Thoracic aorta (tissue), 2 donors: ENCODE measurements at places on chromosomes 13 and 19.

DNA sequence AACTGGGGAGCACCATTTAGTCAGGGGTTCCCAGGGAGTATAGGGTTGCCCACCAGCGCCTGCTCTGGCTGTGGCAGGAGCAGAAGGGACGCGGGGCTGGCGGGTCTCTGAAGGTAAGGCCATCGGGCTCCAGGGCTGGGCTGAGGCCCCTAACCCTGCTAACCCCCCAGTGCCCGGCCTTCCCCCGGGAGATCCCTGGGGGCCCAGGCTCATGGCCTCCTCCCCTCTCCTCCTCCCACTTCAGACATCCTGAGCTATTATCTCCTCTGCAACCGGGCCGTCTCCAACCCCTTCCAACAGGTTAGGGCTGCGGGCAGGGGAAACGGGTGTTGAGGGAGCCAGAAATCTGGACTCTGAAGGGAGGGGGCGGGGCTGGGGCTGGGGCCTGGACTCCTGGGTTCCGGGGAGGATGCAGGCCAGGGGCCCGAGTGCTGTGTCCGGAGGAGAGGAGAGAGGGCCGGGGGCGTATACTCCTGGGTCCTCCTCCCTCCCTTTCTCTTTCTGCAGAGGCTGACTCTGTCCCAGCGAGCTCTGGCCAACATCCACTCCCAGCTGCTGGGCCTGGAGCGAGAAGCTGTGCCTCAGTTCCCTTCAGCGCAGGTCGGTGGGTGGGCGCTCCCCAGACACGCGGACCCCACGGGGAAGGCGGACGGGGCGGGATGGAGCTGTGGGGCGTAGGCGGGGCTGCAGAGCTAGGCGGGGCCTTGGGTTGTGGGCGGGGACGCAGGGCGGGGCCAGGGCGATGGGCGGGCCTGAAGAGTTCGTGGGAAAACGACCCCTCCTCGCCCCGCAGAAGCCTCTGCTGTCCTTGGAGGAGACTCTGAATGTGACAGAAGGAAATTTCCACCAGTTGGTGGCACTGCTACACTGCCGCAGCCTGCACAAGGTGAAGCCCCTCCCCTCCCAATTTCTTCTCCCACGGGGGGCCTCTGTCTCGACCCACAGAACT lies 15.3 kb downstream of the TTYH1 start:
- no peak for DNase-seq

- no peak for DNase-seq
Observed at GRCh38 chr19:35498220-35498619, 8.0 kb upstream of the KRTDAP start.

DNA sequence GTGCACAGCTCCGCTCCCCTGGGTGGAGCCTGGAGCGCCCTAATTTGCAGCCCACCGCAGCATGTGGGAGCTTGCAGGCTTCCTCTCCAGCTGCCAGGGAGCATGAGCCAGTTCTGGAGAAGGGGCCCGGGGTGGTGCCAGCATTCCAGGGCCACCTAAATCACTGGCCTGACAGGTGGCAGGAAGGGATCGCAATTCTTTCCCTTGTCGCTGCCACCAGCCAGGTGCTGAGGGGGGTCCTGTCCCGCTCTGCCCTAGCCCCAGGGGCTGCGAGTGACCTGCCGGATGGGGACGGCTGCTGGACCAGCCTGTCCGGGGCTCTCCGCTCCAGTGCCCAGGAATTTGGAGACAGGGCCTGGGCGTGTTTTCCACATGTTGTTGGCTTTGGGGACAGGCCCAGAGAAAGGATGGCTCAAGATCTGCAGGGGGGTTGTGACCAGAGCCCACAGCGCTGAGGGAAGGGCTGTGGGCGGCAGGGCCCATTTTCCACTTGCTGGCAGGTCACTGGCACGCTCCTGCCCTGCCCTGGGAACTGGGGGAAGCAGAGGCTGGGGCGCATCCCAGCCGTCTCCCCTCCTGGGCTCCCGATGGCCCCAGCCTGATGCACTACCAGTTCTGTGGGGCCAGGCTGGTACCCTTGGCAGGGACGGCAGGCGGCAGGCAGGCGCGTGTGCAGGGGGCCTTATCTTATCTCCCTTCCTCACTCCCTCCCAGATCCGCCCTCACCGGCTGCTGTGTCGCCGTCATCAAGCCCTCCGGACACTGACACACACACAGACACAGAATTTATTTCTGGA lies 9.5 kb downstream of the NDUFA11 start:
- DNase-seq = no peak

- DNase-seq = no peak
Observed at GRCh38 chr19:19115954-19116353, 22.3 kb downstream of the TMEM161A start.

DNA sequence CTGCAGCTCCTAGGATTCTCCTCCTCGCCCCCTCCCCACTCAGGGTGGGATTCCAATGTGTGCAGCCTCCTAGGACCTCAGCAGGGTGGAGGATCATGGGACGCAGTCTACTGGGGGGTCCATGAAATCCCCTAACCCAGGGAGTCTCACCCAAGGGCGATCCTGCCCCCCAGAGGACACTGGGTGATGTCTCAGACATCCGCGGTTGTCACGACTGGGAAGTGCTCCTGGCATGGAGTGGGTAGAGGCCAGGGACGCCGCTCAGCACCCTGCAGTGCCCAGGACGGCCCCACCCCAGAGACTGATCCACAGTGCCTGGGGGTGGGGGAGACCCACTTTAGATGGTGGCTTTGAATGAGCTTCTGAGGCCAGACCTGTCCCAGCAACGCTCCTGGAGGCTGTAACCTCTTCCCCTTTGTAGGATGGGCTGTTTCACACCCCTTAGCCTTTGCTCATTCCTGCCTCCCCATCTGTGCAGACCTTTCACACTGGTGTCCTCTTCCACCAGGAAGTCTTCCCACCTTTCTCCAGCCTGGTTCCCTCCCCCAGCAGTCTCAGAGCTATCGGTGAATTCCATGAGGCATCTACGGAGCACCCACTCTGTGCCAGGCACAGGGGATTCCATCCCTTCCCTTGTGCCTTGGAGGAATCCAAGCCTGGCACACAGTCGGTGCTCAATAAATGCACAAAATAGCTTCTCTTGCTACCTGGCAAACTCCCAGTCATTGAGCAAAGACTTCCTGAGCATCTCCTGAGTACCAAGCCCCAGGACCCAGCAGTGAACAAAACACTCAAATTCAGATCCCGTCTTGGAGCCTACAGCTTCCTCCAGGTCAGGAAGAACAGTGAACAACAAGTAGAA lies 10.5 kb downstream of the SMIM24 start:
- no peak for DNase-seq

DNA sequence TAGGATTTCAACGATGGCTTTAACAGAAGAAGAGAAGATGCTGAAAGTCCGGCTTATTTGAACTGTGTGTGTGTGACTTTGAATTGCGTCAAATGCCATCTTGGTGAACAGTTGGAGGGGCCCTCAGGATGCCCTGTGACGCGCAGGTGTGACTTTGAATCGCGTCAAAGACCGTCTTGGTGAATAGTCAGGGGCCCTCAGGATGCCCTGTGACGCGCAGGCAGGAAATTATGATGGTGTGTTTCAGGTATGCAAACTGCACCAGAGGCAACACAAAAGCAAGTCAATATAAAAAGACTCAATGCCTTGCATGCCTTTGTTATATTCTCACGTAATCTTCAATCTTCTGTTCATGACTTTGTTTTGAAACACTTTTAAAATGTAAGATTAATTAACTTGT lies 29.2 kb downstream of the ATP11A start:
- no peak for DNase-seq
